Stimulated activated CD8-positive, alpha-beta memory T cell treated with anti-CD3 and anti-CD28 coated beads, Interleukin-4, amount 100 ng/mL, for 4 hours (primary cell): ENCODE measurements at places on chromosomes 5 and 9.

GRCh38 chr9:100933656-100934055, 94.9 kb upstream of the PLPPR1 start:
- no peak for DNase-seq

GRCh38 chr9:101707721-101708120, 30.7 kb downstream of the GRIN3A start:
- DNase-seq, result no peak

- DNase-seq, result no peak
Measured at GRCh38 chr5:127568166-127568565, 50.7 kb downstream of the PRRC1 start.

DNA sequence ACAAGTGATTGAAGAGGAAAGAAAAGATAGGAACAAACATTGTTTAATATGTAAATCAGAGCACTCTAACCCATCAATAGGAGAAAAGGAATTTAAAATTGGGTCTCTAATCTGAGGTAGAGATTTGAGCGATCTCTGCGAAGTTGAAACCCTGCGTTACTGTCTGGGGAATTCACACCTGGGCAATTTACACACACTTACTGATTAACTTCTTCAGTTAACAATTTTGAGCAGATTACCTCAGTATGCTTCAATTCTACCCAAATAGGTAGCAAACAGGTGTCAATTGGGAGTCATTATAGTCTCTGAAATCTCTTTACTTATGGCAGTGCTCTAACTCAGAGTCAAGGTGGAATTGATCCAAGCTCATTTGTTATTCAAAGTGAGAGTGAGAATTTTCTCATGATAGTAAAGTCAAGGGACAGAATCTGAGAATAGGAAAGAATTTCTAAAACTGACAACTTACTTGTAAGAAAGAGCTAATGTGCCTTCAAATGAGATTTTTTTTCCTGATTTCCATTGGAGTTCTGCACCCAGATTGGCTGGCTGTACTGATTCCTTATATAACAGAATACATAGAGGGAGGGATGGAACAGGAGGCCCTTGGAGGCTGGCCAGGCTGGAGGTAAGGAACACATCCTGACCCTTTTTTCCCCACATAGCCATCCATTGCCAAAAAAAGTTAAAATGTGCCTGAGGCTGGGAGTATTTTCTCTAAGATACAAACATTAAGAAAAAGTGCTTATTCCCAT, 27.1 kb upstream of the IFNA14 start:
- DNase-seq, result no peak

DNA sequence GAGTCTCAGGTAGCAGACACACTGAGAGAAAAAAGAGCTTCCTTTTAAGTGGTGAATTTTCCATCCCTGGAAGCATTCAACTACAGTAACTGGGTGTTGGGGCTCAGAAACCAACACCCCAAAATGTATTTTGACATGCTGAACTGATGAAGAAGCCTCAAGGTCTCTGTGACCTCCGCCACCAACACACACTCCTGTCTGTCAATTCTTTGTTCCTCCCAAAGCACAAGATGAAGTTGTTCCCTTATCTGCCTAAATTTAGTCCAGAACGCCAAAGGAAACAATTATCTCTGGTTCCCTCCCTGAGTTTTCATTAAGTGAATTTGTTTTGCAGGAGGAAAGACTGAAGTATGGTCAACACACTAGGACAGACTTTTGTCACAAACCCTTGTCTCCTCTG, 1.4 kb upstream of the CDKN2AIPNL start:
- DNase-seq, result no peak

DNA sequence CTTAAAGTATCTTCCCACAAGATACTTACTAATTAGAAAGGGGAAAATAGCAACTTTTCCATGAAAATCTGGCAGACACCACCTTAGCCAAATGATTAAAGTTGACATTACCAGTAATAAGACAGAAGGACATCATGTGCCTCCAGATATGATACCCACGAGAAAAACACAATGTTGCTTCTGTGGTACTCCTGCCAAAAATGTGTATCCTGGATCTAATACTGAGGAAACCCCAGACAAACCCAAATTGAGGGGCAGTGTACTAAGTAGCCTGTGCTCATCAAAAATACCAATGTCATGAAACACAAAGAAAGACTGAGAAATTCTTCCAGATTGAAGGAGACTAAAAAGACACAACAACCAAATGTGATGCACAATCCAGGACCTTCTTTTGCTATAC, 85.3 kb downstream of the TTLL11 start:
- DNase-seq, result no peak

- DNase-seq, result no peak
Measured at GRCh38 chr5:120843390-120843980, 379.4 kb downstream of the PRR16 start.

DNA sequence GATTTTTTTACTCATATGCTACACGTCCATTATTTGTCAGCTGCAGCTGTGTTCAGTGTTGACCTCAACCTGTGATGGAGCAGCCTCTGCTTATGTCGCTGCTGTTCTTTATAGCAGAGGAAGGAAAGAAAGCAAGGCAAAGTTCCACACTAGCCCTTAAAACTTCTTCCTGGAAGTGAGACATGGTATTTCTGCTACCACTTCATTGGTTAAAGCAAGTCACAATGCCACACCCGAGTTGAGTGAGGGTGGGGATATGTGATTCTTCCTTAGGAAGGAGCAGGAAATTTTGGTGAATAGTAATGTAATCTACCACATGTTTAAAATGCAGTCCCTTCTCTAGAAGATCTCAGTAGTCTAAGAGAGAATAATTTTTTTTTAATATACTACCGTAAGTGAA, 224.8 kb upstream of the DMRT1 start:
- no peak for DNase-seq

DNA sequence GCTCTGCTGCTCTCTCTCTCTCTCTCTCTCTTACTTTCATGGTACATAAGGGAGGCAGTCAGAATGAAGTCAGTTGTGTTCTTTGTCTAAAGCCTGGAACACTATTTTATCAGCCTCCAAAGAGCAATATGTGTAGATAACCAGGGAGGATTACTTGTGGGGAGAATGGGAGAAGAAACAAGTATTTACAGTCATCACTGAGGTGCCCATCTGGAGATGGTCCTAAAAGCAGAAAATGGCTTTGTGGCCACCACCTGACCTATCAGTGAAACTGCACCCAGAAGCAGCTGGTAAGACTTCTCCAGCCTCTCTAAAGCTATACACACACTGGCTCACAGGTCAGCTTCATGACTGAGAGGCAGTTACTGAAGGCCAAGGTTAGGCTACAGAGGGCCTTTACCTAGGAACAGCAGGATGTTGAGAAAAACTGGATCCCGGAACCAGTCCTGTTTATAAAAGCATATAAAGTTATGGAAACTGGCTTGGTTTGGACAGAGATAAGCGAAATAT, 75.1 kb downstream of the MRPS27 start:
- no peak for DNase-seq

DNA sequence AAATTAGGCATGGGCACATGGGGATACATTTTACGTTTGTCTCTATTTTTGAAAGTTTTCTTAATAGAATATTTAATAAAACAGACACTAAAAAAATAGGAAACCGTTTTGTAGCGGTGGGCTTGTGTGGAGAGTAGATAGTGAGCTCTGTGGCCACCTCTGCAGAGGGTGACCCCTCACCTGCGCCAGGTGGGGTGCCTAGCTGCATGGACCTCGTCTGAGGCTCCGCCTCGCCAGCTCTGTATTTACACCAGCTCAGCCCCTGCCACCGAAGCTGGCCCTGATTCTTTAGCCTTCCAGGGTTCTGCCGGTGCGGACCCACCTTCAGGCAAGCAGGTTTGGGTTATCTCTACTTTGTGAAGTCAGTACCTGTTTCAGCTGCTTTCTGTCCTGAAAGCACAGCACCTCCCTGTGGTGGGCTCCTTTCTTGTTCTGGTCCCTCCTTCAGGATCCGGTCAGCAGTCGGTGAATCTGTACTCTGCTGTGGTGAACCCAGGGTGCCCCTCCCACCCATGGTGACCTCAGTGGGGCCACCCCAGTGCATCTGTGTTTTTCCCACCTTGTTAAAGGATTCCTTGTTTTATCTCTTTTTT, 105.2 kb upstream of the CACNA1B start:
- no peak for DNase-seq

- no peak for DNase-seq
Measured at GRCh38 chr9:22913518-22913917, 466.9 kb downstream of the DMRTA1 start.

- DNase-seq, result no peak
Measured at GRCh38 chr5:102762562-102763227, 7.6 kb downstream of the PAM start.

DNA sequence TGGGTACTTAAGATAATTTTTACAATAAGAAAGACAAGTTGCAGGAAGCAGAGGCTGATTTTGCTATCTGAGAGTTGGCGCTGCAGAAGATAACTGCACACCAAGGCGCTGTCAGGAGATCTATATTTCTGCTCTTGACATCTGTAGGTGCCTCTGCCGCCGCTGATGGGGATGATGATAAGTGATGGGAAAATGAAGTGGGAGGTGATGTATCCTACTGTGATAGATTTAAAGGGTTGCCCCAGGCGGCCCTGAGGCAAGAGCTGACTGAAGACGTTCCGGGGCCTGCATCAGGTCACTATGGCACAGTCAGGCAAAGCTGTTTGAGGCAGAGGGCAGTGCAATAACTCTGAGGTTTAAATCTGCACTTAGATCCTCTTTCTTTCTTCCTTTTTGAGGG, 78.1 kb downstream of the SNCAIP start:
- no peak for DNase-seq

- no peak for DNase-seq
Measured at GRCh38 chr9:96327694-96328352, 25.8 kb upstream of the HSD17B3 start.

DNA sequence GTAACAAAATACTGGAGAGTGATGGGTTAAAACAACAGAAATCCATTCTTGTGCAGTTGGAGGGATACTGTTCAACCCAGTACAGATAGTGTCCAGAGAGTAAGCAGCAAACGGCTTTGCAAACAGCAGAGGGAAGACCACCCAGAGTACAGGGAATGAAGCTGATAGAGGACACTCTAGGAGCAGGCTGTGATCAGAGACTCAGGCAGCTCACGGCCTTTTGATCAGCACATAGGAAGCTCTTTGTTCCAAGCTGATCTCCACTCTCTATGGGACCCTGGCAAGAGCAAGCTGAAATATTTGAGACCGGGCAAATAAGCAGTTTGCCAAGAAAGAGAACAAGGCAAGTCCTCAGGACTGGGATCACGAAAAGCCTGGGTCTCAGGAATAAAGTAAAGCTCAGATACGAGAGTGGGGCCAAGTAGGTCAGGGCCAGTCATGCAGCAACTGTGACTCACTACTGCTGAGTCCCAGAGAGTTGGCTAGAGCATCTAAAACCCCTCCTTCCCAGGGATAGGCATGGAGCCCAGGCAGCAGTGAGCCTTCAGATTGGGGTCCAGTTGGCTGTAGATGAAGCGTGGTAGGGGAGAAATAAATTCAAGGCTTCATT, 52.4 kb downstream of the MELK start:
- no peak for DNase-seq

DNA sequence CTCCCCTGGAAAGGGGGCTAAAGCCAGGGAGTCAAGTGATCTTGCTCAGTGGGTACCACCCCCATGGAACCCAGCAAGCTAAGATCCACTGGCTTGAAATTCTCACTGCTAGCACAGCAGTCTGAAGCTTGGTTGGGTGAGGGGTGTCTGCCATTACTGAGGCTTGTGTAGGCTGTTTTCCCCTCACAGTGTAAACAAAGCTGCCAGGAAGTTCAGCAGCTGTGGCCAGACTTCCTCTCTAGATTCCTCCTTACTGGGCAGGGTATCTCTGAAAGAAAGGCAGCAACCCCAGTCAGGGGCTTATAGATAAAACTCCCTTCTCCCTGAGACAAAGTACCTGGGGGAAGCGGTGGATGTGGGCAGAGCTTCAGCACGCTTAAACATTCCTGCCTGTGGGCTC, 17.1 kb upstream of the EPB41L4A start:
- DNase-seq, result no peak

DNA sequence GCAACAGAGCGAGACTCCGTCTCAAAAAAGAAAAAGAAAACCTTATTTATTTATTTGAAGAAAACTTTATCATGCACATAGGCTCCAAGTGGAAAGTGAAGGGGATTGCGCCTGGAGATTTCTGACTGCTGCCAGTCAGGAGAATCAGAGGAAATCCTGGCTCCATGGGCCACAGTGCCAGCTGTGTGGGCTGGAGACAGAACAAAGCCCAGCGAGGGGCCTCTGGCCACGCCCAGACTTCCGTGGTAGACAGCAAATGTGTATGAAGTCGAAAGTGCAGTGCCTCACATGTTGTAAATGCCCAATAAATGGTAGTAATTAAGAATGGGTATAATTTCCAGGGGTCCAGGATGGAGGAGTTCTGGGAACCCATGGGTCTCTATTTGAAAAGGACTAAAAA, 75.8 kb upstream of the WWC1 start:
- DNase-seq, result no peak

GRCh38 chr5:154273028-154273617, 82.6 kb downstream of the GALNT10 start:
- DNase-seq, result no peak

DNA sequence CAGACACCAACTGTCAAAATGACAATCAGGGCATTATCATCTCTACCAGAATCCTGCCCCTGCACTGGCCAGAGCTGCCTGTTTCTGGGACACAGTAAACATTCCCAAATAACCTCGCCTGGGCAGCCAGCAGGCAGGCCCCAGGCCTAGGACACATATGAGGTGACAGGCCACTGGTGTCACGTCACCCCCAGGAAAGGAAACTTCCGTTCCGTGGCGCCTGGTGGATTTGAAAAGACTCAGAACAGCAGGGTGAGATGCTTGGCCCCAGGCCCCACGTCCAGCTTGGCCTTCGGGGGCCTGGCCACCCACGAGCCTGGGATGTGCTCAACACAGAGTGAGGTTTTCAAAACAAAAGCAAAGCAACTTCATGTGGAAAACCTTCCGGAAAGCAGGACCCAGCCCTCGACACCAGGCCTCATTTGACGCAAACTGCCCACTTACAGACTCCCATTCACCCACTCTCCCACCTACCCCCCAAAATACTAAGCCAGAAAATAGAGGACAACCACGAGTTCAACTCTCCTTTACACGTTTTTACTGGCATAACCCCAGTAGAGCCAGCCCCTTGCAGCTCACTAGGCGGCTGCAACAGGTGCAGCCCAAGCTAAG, 1.2 kb downstream of the SEMA4D start:
- no peak for DNase-seq

DNA sequence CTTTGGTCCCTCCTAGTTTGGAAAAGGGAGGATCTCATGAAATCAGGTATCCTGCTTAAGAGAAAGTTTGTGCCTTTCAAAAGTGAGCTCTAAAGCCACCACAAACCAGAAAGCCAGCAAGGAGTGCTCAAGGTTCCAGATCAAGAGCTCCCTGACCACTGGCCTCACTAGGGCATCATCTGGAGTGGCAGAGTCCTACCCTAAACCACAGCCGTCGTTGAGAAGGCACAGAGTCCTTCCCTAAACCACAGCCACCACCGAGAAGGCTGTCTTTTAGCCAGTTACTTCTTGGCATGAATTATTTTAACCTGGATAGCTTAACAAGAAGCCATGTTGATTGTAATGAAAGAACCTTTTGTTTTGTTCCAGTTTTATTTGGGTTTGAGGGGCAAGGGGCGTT, 102.9 kb downstream of the FRMD3 start:
- no peak for DNase-seq

- no peak for DNase-seq
Measured at GRCh38 chr5:116272281-116272941, 187.6 kb downstream of the COMMD10 start.
